Vagina (tissue), 2 donors: ENCODE measurements at places on chromosomes 3 and 15. TPM values are rescaled to one million over a fixed set of nuclear protein-coding genes. Genes with fewer than 3 reads are reported as not detected.
A peak's percentile ranks its signal among the peaks of the same experiment; 100 is the strongest.

DNA sequence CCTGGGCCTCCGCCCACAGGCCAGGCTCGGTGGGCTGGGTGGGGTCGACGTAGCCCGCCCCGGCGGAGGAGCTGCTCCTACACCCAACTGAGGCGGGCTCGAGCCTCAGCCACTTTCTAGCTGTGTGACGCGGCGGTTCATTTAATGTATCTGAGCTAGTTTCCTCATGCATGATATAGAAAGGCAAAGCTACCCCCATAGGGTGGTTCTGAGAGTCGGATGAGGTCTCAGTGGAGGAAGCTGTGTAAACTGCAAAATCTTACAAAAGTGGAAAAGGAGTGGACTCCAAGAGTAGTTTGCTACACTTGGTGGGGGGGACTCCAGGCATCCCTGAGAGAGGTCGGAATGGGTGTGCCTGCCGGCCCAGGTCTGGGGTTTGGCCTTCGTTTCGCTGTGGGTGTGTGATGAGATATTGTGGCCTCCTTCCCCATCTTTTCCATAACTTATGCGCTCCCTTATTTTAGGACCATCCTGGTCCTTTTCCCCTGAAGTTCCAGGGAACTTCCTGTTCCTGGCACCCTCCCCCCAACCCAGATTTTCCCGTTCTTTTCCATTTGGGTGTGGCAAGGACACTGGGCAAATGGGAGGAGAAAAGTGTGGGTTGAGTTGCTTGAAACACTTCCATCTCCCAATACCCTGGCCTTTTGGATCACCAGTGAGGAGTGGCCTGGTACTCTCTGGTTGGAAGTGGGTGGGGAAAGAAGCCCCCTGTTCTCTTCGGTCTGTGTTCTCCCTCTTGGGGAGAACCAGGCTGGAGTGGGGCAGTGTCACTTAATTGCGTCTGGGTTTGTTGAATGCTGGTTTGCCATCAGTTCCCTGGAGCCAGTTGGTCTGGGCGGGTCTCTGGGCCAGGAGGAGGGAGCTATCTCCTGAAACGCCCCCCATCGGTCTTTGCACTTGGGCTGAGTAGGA lies 1.1 kb downstream of the PDIA5 start:
- H3K4me1 ChIP-seq: peaks cover 31% of the 10 kb centered on the region
- no peak for DNase-seq
- no peaks in the 10 kb centered on the region for H3K36me3 ChIP-seq
- H3K27me3 ChIP-seq: no peaks in the 10 kb centered on the region
- H3K4me3 ChIP-seq: peak overlapping the region; percentile 92
- H3K27ac ChIP-seq: peak overlapping the region; percentile 60

DNA sequence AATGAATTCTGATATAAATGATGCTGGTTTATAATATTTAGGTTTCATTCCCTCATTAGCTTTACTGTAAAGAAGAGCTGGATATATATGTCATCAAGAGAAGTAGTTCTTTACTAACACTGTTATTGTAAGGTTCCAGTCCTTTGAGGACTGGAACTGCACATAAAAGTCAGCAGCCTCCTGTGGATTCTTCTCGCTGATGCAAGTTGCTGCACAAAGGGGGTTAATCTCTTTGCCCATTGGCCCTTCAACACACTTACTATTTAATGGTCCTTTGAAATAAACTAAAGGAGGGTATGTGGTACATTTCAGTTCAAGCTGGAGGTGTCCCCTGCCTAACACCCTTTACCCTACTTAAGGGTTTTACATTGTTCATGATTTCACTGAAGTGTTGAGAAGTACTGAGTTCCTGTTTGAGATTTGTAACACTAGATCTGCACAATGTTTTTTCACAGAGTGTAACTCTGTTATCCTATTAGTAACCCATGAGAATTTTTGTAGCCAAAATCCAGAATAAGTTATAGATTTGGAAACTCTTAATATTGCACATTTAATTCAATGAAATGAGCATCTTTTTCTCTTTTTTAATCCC lies 43.9 kb downstream of the NR2C2 start:
- no peaks in the 10 kb centered on the region for H3K27me3 ChIP-seq
- H3K4me1 ChIP-seq: peaks cover 28% of the 10 kb centered on the region
- DNase-seq: no peak
- H3K36me3 ChIP-seq: no peaks in the 10 kb centered on the region

DNA sequence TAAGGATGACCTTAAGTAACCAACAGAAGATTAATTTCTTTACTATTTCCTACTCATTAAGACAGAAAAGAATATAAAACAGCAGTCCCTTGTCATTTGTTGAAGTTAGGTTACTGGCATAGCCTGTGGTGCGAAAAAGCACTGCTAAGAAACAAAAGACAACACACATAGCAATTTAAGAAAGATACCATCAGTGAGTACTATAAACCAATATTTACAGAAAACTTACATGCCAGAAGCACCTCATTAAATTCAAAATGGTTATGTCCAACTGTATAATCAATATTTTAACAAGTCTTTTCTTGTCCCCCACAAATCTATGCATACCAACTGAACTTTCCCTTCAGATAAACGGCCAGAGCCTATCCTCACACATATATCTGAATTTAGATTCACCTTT lies 42.0 kb downstream of the ANKRD28 start:
- H3K4me1 ChIP-seq: peaks cover 20% of the 10 kb centered on the region
- DNase-seq: no peak

DNA sequence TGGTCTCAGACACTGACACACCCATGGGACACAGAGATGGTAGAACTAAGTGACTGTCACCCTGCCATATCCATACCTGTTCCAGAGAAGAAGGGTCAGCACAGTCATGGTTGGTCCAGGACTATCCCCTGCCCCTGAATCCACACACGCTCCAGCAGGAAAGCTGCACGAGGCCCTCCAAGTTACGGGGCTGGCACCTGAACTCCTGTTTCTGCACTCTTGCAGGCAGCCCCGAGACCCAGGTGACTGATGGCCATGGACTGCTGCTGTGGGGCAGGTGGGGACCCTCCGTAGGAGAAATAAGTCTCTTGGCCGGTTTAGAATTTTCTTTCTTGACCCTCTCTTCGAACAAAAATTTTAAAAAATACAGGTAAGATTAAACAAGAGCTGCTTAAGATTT lies 30.6 kb downstream of the CHDH start:
- no peak for DNase-seq
- H3K4me3 ChIP-seq: no peak overlapping the region
- no peak overlapping the region for H3K27ac ChIP-seq

DNA sequence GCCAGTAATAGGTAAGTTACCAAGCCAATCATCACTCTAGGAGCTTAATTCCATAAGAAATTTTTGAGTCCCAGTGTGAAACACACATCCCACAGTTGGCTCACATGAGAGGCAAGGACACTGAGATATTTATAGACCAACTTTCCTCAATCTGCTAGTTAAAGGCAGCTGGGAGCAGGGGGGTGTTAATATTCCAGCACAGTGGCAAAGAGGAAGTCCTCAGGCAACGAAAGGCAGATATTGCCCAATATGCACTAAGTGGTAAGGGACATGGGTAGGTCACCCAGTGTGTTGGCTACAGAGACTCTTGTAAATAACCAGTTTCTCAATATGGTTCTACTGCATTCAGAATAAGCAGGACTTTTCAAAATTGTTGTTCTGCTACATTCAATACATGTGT lies 61.0 kb downstream of the TOP2B start:
- no peaks in the 10 kb centered on the region for H3K36me3 ChIP-seq
- no peaks in the 10 kb centered on the region for H3K4me1 ChIP-seq
- no peak overlapping the region for H3K4me3 ChIP-seq
- no peaks in the 10 kb centered on the region for H3K27me3 ChIP-seq

DNA sequence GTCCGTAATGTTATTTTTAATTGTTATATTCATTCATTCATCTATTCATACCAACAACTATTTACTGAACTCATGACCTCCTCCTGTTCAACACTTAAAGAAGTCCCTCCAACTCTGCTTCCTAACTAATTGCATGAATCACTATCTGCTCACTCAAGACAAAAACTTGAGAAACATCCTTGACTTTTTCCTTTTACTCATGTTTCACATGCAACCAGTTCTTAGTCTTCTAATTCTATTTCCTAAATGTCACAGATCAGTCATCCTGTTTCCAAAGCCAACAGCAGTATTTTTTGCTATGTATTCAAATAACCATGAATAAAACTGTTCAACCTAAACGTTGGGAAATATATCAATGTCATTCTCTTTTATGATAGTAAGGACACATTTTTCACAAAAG lies 124.6 kb upstream of the GBE1 start:
- H3K27me3 ChIP-seq: no peaks in the 10 kb centered on the region
- H3K4me3 ChIP-seq: no peak overlapping the region
- no peak overlapping the region for H3K27ac ChIP-seq
- no peaks in the 10 kb centered on the region for H3K4me1 ChIP-seq

DNA sequence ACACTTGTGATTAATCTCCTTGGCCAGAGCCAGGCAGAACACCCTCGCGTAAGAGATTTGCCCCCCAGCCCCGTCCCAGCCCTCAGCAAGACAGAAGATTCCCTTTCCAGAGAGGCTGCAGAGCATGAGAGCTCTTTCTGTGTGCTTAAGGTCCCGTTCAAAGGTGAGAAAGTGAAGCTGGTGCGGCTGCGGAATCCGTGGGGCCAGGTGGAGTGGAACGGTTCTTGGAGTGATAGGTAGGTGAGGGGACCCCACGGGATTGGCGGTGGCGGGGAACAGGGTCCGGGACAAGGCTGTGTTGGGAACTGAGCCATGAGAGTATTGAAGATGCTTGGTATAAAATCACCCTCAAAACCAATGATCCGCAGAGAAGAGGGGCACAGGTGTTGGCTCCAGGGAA lies 34.8 kb downstream of the CAPN3 start:
- no peak overlapping the region for H3K4me3 ChIP-seq
- no peak overlapping the region for H3K27ac ChIP-seq
- no peaks in the 10 kb centered on the region for H3K27me3 ChIP-seq
- DNase-seq: no peak
- no peaks in the 10 kb centered on the region for H3K36me3 ChIP-seq

DNA sequence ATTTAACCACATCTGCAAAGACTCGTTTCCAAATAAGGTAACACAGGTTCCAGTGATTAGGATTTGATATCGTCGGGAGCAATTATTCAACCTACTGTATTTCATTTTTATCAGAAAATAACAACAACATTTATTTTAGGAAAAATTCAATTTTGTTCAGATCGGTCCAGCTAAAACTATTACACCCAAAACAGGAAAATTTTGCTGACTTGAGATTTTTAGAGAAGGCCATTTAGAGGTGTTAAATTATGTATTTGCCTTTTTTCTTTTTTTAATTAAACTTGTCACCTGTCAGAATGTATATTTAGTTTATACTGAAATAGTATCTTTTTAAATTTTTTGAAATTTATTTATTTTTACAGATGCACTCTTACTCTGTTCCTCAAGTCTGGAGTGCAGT lies 81.3 kb downstream of the ARHGAP31 start:
- no peaks in the 10 kb centered on the region for H3K27me3 ChIP-seq
- no peak for DNase-seq
- H3K36me3 ChIP-seq: no peaks in the 10 kb centered on the region

DNA sequence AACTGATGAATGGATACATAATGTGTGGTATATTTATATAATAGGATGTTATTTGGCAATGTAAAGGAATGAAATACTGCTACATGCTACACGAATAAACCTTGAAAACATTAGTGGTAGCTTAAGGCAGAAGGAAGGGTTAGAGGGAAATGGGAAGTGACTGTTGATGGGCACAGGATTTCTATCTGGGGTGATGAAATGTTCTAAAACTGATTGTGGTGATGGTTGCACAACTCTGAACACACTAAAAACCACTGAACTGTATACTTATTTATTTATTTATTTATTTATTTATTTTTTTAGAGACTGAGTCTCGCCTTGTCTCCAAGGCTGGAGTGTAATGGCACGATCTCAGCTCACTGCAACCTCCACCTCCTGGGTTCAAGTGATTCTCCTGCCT lies 24.8 kb upstream of the SHISA5 start:
- H3K27me3 ChIP-seq: no peaks in the 10 kb centered on the region
- H3K36me3 ChIP-seq: no peaks in the 10 kb centered on the region
- no peak overlapping the region for H3K27ac ChIP-seq

DNA sequence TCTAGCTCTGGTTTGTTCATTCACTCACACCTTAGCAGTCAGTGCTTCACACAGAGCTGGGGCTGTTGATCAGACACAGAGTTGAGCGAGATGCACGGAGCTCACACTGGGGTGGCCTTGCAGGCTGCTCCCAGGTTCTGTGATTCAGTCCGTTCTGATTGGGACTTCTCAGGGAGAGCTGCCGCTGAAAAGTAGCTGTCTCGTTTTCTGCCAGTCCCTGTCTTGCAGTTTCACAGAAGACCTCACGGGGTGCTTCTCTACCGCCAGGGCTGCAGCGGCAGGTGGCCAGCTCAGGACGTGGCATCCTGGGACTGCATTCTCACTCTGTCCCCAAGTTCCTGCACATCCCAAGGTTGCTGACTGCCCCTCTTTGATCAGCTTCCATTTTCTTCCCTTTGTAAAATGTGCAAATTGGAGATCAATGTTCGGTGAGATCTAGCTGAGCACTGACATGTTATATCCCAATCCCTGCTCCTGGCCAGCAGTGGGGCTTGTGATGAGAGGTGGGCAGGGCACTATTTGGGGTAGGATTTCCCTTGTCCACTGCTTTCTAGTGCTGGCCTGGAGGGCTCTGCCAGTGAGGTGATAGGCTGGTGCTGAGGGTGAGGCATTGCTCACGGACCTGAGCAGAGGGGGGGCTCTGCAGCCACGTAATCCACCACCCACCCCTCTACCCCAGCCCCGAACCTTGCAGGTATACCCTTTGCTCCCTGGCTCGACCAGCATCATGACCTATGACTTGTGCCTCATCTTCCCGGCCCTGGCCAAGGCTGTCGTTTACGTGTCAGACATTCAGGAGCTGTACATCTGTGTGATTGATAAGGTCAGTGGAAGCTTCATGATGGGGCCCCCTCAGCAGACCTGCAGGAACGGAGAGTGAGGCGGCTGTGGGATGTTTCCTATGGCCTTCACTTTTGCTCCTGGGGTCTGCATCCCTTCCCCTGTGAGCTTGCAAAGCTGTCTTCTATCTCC lies 5.3 kb upstream of the TXNRD3 start:
- no peaks in the 10 kb centered on the region for H3K4me1 ChIP-seq
- H3K4me3 ChIP-seq: no peak overlapping the region
- H3K36me3 ChIP-seq: no peaks in the 10 kb centered on the region
- no peak overlapping the region for H3K27ac ChIP-seq

DNA sequence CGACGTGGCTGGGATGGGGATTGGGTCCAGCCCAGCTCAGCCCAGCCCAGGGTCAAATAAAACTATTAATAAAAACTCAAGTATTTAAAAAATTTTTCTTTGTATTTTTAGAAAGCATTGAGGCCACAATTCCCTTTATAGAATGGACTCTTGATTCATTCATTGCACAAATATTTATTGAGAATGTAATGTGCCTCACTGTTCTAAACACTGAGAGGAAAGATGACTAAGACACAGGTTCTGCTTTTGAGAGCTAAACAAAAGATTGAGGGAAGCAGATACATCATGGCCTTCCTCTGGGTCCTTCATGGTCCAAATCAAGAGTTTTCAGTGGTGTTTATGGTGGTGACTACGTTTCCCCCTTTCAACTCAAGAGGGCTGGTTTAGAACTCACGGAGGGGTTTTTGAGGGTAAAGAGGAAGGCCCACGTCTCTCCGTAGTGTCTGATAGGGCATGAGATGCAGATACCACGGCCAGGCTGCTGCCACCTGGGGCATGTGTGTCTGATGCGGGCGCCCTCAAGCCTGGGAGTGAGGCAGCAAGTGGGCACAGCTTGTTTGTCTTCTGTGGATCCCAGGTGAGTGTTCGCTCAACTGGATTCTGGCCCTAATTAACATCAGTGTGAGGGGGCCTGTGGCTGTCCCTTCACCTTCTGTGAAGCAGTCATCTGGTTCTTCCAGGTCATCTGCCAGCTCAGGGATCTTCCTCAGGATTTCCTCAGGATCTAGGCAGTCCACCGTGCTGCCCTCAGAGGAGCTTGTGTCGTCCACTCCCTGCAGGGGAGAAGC lies 73.5 kb upstream of the SCN5A start:
- H3K27ac ChIP-seq: no peak overlapping the region
- H3K36me3 ChIP-seq: no peaks in the 10 kb centered on the region
- DNase-seq: no peak
- H3K27me3 ChIP-seq: no peaks in the 10 kb centered on the region

The NR2E3 gene
- 0.98 TPM for total RNA-seq

The CHDH gene
- total RNA-seq: 1.7 TPM

The UROC1 gene
- total RNA-seq: not detected

The CEMIP gene
- 0.74 TPM for total RNA-seq
